ENCODE measurements at places on chromosomes 5 and 9.

GRCh38 chr5:76256116-76256889 lies 146.8 kb upstream of the IQGAP2 start:
- DNase-seq, result peak; percentile 31

GRCh38 chr5:59685793-59686192 lies 207.7 kb downstream of the PDE4D start:
- DNase-seq, result no peak

DNA sequence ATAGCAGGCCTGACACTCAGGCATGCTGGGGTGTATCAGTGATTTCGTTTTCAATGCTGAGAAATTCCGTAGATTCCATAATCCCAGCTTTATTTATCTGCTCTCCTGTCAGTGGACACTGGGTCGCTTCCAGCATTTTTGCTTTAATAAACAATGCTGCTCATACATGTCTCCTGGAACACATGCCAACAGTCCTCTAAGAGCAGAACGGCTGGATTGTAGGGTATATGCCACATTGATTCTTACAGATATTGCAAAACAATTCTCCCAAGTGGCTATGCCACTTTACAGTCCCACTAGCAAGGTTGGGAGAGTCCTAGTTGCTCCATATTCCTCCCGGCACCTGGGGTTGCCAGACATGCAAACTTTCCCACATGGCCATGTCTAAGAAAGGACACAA lies 81.9 kb downstream of the RAPGEF1 start:
- DNase-seq, result no peak

DNA sequence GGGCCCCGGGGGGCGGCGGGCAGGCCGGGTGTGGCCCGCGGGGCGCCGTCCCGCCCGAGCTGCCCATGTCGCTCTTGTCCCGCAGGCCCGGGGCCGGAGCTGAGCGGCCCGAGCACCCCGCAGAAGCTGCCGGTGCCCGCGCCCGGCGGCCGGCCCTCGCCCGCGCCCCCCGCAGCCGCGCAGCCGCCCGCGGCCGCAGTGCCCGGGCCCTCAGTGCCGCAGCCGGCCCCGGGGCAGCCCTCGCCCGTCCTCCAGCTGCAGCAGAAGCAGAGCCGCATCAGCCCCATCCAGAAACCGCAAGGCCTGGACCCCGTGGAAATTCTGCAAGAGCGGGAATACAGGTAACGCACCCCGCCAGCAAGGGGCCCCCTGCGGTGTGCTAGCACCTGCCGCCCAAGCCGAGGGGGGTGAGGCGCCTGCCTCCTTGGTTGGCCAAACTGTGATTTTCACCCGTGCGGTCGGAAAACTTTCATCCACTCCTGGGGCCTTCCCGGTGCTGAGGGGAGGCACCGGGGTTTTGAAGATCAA lies 32.1 kb downstream of the SMARCA2 start:
- no peak for DNase-seq

DNA sequence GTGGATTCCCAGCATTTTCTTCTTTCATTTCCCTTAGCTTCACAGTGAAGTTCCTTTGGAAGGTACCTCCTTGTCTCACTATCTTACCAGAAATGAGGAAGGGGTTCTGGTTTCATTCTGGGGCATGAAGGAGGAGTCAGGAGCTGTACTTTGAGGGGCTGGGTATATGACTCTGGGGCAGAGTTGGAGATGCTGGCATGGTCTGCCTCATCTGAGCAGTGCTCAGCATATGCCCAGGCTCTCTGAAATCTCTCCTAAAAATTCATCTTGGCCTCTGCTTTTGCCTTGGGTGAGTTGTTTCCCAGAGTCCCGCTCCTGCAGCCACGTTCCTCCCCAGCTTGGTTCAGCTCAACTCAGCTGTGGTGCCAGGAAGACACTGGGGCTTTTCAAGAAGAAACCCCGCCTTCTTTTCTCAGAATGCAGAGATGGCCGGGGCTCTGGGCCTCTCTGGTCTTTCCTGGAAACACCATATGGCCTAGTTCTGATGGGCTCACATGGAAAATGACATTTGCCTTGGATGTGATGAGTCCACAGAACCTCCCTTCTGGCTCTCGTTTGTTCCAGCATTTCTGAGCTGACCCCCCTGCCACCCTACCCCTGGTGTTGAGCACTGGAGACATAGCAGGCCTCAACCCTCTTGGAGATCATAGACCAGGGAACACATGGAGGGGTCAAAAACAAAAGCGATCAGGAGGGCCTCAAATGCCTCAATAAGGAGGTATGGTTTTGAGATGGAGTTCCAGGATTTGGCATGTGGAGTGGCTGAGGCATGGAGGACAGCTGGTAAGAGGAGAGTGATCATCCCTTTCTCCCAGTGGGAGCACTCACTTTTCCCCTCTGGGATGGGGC lies 12.0 kb upstream of the TGFBR1 start:
- DNase-seq, result peak; percentile 78

- DNase-seq, result no peak
Measured at GRCh38 chr5:176818391-176819098, 8.2 kb downstream of the UNC5A start.

DNA sequence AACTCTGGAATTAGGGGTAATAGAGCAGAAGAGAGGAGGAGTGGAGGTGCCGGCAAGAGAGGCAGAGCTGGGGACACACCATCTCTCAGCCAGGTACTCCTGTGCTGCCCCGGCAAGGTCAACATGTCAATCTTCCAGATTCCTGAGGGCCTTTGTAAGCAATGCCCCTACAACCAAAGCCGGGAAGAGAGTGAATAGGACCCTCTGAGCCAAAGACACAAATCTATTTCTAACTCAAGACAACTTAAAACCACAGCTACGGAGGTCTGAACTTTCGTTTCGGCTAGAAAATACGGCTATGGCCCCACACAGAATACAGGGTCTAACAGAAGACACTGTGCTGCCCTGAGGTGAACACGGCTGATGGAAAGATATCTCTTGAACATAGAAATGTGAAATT lies 66.6 kb downstream of the SERINC5 start:
- DNase-seq, result no peak

DNA sequence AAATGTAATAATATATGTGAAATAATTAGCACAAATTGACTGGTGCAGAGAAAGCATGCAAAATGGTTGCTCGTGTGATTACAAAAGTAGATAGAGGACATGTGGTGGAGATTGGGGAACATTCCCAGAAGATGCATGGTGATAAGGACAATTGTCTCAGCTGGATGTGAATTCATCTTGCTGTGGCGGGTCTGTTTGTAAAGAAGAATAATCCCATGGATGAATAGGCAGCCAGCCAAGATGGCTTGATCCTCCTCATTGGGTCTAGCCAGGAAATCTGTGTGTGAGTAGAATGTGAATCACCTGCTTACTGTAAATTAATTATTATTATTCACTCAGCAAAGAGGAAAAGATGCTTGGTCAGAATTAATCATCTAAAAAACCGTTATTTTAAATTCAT lies 12.6 kb upstream of the DPYSL3 start:
- DNase-seq, result no peak

- no peak for DNase-seq
Measured at GRCh38 chr9:82895822-82896110, 167.2 kb downstream of the RASEF start.

- no peak for DNase-seq
Measured at GRCh38 chr5:55160493-55161209, 680 bp downstream of the GPX8 start.

DNA sequence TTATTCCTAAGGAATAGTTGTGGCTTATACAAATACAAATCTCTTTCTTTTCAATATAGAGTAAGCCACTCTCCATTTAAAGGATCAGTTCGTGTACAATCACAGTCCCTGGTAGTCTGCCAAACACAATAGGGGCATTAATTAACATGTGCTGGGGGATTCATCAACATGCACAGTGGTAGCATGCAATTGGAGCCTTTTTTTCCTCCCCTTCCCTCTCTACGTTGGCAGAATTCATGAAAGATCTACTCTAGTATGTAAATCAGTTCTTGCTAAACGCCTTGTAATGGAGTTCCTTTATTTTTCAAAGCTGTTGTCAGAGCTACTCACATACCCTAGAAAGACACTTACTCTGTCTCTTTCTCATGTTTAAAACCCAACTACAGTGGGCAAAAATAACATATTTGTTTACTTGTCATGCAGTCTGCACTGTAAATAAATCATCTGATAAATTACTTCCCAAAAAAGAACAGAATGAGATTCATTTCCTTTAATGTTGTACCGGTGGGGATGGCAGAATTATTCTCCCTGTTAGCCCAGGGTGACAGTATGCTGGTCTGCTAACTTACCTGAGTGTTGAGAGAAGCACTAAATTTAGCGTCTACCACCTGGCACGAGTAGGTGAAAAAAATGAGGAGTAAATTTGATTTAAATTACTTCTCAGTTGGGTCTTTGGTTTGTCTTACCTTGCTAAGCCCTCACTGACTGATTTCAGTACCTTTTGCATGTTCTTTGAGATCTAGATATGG lies 341.5 kb upstream of the CCNH start:
- no peak for DNase-seq

GRCh38 chr5:131633830-131634229 lies 1.2 kb downstream of the RAPGEF6 start:
- DNase-seq, result no peak

GRCh38 chr9:76162086-76162730 lies 232.0 kb downstream of the RFK start:
- DNase-seq, result no peak

DNA sequence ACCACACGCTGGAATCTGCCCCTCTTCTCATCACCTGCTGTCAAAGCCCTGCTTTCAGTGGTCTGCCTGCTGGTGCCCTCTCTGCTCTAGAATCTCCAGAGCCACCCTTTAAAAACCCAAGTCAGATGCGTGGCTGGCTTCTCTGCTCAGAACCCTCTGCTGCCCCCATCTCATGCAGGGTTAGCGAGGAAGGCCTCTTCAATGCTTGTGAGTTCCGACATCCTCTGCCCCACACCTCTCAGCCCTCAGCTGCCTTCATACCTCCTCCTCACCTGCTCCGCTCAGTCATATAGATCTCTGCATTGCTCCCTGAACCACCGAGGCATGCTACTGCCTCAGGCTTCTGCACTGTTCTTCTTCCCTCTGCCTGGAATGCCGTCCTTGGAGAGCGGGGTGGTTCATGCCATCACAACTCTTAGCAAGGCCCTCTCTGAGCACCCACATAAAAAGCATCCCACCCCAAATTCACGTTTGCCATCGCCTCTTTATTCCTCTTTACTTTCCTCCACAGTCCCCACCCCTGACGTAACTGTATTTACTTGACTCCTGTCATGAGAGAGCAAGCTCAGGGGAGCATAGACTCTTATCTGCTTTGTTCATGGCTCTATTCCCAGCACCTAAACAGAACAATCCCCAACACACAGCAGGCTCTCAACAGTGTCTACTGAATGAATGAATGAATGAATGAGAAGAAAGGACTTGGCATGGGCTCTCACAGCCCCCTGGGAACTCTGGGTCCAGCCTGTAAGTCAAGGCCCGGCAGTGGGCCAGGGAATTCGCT lies 10.4 kb downstream of the SHB start:
- DNase-seq, result no peak

DNA sequence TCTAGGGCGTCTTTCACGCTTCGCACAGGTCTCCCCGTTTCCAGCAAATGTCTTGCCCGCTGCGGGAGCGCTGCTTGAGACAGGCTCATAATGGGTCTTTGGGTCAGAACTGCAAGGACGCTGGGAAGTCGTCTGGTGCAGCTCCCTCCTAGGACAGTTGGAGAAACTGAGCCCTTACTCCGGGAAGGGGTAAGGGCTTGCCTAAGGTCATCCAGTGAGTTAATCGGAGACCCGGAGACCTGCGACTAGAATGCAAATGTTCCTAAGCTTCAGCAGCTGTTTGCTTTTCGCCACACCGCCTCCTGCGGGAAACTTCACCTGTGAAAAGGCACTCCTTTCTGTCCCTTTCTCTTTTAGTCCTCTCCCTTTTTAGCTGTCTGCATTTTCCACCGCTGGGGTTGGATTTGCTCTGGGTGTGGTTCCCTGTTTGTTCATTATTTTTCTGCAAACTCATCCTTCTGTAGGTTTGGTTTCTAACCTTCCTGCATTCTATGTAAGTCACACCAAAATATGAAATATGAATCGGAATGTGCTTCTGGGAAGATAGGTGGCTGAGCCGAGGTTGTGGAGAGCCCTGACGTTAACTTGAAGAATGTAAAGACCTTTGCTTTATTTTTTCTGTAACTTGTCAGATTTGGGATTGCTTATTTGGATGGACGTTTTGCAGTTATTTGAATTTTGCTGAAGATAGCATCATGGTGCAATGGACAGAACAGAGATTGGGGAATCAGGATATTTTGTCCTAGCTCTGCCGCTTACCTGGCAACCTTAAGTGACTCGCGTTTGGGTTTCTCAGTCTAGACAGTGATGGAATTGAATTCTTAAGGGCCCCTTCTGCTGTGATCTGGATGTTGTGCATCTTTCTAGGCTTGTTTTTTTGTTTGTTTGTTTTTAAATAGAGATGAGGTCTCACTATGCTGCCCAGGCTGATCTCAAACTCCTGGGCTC lies 909 bp downstream of the SLC36A1 start:
- DNase-seq, result no peak

- no peak for DNase-seq
Measured at GRCh38 chr5:44845777-44846176, 37.0 kb downstream of the MRPS30 start.

GRCh38 chr5:143187495-143187894 lies 216.0 kb downstream of the NR3C1 start:
- no peak for DNase-seq

DNA sequence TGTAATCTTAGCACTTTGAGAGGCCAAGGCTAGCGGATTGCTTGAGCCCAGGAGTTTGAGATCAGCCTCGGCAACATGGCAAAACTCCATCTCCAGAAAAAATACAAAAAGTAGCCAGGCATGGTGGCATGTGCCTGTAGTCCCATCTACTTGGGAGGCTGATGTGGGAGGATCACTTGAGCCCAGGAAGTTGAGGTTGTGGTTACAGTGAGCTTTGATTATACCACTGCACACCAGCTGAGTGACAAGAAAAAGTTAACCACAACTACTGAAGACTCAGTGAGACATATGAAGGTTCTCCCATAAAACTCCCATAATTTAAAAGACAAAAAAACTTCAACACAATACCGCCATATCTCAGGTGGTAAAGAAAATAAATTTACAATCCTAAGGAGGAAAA lies 98.0 kb downstream of the NR6A1 start:
- DNase-seq, result no peak

GRCh38 chr5:104412649-104413240 lies 850.2 kb upstream of the NUDT12 start:
- no peak for DNase-seq

DNA sequence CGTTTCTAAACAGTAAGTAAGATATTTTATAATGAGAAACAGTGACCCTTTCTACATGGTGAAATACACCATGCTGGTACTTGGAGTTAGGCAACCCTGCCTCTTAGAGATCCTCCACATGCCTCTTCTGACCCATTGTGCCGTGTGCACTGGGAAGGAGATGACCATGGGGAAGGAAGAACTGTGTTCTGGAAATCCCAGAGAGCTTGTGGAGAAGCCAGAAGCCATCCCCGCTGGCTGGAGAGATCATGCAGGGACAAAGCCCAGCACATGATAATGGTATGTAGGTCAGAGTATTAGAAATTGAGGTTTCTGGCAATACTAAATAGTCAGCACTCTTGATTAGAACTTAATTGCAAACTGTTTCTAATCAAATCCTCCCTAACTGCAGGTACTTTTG lies 307.3 kb downstream of the FBXL7 start:
- no peak for DNase-seq

DNA sequence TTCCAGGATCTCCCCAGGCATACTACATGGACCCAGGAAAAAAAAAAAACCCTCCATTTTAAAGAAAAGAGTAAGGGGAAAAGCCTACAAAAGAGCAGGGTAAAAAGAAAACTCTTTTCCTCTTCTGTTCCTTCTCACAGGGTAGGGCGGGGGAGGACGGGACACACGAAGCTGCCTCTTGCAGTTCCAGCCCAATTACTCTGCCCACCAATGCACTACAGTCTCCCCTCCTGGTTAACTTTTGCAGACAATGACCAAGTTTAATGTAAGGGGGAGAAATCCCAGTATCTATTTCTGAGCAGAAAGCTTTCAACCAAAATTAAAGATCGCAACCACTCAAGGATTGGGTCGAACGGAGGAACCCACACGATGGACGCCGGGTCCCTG lies 1.3 kb downstream of the BRD3 start:
- peak; percentile 46 for DNase-seq
